ENCODE measurements at places on chromosomes 13 and 19.

- DNase-seq, result no peak
Observed at GRCh38 chr19:4985551-4985991, 16.7 kb downstream of the KDM4B start.

DNA sequence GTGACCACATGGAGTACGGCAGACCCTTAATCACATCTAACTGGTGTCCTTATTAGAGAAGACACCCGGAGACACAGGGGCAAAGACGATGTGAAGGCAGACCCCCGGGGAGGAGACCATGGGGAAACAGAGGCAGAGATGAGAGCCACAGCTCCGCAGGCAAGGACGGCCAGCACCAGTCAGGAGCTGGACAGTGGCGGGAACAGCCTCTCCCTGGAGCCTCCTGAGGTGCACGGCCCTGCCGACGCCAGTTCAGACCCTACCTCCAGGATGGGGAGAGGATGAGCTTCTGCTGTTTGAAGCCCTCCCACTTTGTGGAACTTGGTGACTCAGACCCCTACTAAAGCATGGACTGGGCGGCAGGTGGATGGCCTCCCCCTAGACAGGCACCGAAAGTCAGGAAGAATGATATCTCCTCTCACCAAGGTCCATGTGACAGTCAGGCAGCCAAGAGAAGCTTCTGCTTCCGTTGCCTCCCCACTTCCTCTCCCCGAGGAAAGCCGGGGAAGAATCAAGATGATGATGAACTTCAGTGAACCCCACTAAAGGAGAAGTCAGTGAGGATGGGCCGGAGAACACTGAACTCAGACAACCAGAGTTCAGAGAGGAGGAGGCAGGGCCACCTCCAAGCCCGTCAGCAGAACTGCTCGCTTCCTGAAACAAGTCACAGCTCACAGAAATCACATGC lies 25.4 kb downstream of the RAB20 start:
- no peak for DNase-seq

DNA sequence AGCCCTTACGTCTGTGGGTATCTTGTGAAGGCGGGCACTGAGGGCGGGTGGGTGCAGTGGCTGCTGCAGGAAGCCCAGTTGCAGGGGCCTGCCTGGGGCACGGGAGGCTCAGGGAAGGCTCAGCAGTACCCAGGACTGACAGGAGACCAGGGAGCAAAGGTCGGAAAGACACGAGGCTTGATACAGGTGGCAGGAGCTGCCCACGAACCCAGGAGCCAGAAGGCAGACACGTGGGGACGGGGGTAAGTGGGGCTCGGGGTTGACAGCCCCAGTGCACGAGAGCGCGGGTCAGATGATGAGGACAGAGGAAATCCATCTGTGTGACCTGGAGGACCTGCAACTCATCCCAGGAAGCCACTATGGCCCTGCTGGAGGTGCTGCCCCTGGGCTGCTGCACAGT lies 25.3 kb downstream of the ELAVL1 start:
- no peak for DNase-seq

DNA sequence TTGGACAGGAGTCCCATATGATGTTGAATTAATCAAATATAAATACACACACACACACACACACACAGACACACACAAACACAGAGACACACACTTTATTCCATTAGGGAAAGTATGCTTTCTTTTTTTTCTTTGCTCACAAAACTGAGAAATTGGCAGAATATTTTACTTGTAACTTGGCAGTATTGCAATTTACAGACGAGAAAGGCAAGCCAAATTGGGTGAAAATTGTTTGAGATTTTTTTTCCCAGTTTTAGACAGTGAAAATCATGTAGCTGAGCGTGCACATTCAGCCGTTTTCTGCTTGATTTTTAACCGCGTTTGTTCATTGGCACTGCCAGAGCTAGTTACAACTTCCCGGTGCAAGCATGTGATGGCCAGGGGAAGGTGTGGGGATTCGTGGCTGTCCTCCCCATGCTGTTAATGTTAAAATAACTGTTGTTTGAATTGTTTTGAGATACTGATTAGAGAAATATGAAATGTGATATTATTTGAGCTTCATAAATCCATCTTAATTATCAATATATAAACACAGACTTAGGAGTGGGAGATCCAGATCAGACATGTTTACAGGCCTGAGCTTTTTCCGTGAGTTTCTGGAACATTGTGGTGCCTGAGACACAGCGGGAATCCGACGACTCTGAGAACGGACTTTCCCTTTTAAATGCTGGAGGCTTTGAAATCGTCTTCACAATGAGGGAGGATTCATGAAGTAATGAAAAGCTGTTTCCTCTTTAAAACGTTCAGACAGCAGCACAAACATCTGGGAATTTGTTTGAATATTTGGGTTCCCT lies 125.5 kb downstream of the KCNRG start:
- DNase-seq, result no peak

DNA sequence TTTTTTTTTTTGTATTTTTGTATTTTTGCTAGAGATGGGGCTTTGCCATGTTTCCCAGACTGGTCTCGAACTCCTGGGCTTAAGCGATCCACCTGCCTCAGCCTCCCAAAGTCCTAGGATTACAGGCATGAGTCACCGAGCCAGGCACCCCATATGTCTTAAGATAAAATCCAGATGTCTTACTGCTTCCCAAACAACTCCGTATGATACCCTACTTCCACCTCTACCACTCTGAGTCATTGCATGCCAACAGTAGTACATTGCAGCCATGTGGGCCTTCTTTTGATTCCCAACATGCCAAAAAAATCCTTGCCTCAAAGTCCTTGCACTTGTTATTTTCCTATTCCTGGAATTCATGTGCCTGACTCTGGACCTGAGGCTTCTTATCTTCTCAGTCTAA lies 799.2 kb downstream of the GPC5 start:
- DNase-seq, result no peak

DNA sequence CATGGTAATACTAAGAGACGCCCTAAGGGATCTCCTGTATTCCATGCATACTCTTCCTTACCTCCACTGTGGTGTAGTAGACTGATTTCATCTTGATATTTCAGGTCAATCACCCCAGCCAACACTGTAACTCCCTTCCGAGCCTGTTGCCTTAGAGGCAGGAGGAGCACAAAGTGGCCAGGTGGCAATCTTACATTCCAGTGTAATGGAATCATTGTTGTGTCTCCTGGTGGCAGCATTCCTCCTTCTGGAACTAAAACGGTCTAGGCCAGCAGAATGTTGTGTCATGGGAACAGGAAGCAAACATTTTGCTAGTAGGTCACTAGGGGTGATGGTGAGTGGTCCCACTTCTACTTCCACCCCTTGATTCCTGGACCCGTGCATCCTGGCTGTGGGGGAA lies 405.7 kb upstream of the SLC10A2 start:
- no peak for DNase-seq

- DNase-seq, result no peak
Observed at GRCh38 chr19:46828484-46828883, 22.2 kb downstream of the AP2S1 start.

DNA sequence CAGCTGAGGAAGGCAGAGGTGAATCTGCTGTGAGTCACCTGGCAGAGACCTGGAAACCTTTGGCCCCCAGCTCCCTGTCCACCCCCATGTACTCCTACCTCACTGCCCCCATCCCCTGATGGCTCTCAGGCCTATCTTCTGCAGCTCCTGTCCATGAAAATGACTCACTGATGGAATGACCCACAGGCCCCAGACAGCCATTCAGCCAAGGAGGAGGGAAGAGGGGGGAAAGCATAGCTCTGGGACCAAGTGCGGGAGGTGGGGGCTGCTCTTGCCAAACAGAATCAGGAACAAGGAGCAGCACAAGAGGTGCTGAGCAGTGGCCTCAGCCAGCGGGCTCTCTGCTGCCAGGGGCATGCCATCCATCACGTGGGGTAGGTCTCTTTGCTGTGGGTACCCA lies 111.4 kb upstream of the C1QTNF9B start:
- DNase-seq, result no peak

GRCh38 chr13:109208522-109208921 lies 577.9 kb downstream of the IRS2 start:
- DNase-seq, result no peak

DNA sequence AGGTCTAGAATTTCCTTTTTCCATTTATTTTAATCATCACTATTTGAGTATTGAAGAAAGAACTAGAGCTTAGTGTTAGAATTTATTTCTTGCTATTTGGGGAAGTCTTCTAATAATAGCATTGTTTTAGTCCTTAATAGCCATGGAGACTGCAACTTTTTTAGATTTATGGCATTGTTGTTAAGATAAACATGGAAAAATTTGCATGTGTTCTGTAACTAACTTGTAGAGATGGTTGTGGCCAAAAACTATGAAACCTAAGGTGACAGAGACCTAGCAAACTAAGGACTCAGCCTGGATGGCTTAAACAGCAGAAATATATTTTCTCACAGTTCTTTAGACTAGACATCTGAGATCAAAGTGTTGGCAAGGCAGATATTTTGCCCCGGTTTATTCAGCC lies 246.4 kb downstream of the SPRY2 start:
- no peak for DNase-seq

GRCh38 chr13:95676105-95676761 lies 706 bp upstream of the DNAJC3 start:
- peak; percentile 24 for DNase-seq

- DNase-seq, result no peak
Observed at GRCh38 chr19:33465371-33465770, 56.2 kb downstream of the PEPD start.

DNA sequence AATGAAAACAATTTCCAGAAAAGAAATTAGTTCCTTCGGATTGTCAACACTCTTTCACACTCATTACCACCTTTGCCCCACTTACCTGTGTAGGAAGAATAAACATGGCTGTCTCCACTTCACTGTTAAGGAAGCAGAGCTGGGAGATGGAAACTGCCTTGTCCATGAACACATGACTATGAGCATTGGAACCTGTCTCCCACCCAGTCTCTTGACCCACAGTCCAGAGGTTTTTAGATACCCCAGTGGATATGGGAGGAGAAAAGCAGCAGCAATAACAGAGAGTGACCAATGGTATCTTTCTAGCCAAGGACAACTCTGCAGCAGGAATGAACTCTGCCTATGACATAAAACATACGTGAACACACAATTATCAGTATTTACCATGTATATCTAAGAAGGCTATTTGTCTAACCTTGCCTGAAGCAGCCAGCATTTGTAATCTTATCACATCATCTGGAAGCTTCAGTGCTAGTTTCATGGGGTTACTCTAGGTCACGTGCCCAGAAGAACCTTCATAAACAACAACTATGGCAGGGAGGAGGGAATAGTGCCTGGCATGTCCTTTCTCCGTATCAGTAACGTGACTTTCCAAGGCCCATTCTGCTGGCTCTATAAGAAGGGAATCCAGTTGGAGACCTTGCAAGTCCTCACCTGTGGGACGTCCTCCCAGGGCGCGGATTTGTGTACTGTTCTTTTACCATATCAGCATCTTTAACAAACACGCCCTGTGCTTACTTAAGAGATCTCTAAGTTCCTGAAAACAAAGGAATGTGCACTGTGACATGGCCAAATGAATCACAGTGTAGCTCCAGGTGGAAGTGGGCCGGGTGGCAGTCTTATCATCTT lies 221.8 kb upstream of the UBL3 start:
- DNase-seq, result no peak

GRCh38 chr13:46624353-46624752 lies 71.4 kb downstream of the LRCH1 start:
- DNase-seq, result no peak

GRCh38 chr13:103772576-103772975 lies 706.4 kb upstream of the SLC10A2 start:
- DNase-seq, result no peak

GRCh38 chr13:47843005-47843404 lies 158.1 kb downstream of the SUCLA2 start:
- no peak for DNase-seq

- DNase-seq, result no peak
Observed at GRCh38 chr13:35614666-35615065, 138.2 kb upstream of the MAB21L1 start.

GRCh38 chr19:8305798-8306197 lies 2.4 kb downstream of the CD320 start:
- no peak for DNase-seq

GRCh38 chr13:55038230-55038629 lies 2009.6 kb downstream of the OLFM4 start:
- DNase-seq, result no peak

DNA sequence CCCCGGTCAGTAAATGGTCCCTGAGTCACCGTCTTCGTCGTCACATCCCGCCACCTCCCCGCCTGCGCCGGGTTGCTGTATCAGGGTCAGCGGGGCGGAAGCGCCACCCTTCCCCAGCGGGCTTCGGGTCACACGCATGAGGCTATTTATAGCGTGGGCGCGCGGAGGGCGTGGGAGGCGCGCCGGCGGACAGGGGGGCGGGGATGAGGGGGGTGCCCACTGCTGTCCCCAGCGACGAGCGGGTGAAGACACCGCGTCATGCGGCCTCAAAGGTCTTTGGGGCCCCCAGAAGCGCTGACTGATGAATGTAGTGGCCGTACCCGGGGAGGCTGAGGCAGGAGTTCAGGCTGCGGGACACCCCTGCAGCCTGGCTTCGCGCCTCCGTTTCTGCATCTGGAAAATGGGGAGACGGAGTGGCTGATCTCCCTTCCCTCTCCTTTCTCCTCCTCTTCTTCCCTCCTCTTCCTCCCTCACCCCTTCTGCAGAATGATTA lies 7.9 kb downstream of the UNC13A start:
- DNase-seq, result peak; percentile 28

DNA sequence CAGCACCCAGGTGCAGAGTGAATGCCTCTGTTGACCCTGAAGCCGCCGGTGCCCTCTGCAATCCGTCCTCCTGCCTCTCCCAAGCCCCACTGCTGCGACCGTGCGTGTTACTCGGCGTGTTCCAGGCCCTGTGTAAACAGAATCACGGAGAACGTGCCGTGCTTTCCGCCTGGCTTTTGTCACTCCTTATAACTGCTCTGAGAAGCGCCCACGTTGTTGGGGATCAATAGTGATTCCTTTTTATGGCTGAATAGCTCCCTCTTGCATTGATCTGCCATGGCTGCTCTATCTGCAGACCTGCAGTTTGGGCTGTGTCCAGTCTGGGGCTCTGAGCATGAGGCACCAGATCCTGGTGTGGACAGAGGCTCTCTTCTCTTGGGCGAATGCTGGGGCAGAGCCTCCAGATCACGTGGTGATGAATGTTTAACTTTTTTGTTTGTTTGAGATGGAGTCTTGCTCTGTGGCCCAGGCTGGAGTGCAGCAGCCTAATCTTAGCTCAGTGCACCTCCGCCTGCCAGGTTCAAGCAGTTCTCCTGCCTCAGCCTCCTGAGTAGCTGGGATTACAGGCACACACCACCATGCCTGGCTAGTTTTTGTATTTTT lies 15.8 kb downstream of the ADPRHL1 start:
- no peak for DNase-seq

GRCh38 chr13:44153496-44153895 lies 220.1 kb upstream of the SERP2 start:
- DNase-seq, result no peak

DNA sequence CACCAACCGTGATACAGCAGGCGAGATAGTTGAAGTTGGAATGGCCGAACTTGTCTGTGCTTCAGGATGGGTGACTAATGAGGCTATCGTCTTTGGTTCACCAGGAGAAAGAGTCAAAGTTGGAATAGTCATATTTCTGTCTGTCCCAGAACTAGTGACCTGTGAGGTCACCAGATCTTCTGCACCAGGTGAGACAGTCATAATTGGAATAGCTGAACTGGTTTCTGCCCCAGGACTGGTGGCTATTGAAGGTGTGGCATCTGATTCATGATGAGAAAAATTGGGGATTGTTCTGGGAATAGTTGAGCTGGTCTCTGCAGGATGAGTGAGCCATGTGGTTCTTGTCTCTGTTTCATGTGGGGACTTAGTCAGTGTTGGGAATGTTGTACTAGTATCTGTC lies 71.6 kb downstream of the MUC16 start:
- no peak for DNase-seq

Data from omental fat pad (tissue), 4 donors.